Motor neuron (in vitro differentiated cells): ENCODE measurements at places on chromosomes 4 and X.

DNA sequence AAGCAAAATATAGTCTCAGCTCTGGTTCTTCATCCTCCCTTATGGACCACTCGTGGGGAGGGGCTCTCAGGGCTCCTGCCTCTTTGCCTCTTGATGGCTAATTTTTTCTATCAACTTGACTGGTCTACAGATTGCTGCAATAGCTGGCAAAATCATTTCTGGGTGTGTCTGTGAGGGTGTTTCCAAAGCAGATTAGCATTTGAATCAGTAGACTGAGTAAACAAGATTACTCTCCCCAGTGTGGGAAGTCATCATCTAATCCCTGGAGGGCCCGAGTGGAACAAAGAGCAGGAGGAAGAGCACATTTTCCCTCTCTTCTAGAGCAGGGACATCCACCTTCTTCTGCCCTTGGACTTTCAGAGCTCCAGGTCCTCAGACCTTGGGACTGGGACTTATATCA is 153.5 kb downstream of the STK32B start:
- peak; percentile 45 for ATAC-seq

DNA sequence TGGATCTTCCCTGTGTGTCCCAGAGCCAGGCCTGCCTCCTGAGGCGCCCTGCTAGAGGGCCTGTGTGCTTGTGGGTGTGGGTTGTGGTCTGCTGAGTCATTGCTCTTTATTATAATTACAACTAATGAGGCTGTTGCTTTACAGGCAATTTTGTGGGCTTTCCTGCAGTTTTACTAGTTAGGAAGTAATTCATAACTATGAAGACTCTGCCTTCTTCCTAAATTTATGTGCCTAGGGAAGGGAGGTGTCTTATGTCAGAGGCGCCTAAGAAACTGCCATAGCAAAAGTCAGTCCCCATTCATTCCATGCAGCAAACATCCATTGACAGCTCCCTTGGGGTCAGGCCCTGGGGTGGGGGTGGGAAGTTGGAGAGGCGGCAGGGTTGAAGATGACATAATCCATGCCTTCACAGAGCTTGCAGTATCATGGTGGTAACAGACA is 359.2 kb downstream of the IDS start:
- ATAC-seq, result peak; percentile 72

- ATAC-seq, result no peak
These were observed 104.8 kb upstream of the CXCL13 start for GRCh38 chr4:77500801-77501200.

GRCh38 chr4:176320976-176321361 is 1.2 kb downstream of the SPCS3 start:
- no peak for ATAC-seq

DNA sequence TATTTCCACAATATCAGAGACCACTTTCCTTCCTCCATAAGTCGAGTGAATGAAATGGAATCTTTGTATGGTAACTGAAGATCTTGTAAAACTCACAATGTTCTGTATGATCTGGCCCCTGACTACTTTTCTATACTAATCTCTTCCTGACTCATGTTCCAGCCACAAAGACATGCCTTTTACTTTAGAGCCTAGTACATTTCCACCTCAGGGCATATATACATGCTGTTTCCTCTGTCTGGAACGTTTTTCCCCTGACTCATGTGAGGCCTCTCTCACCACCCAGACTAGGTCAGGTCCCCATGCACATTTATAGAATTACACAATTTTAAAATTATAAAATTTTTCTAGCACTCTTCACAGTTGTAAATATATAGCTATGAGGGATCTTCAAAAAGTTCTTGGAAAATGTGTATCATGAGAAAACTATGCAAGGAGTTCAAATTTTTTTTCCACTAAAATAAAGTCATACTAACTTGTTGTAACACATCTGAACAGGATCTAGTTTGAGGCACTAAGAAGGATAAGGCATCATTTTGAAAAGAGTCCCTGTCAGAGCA is 208.8 kb downstream of the SH2D1A start:
- ATAC-seq, result no peak

GRCh38 chr4:98771959-98772632 is 113.7 kb upstream of the TSPAN5 start:
- ATAC-seq, result peak; percentile 84

DNA sequence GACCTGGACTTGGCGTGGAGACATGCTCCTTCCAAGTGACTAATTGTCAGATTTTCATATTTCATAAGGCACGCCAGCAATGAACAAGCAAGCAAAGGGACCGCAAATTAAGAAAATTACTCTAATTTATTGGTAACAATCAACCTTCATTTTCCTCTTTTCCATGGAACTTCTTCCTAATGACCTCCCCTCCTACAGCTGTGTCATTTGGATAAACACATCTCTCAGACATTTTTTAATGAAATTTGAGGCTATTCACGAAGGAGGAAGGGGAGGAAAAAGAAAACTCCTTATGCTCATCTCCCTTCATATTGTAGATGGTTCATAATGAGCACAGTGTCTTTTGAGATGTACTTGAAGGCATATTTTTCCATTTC is 38.6 kb upstream of the TLR3 start:
- ATAC-seq, result no peak

DNA sequence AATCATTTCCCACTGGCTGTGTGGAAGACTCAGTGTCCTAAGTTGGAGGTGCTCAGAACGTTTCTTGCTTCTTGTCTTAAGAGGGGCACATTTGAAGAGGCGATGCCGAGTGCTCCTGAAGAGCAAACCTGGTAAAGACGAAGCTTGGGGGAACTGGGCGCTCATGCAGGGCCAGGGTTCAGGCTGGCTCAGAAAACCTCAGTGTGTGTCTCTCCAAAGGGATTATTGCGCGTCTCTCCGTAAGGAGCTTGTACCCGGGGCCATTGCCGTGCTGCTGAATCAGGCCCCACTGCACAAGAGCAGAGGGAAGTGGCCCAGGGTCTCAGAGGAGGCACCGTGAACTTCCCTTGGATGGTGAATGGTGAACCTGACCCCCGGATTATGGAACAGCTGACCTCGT is 44.4 kb downstream of the PSAPL1 start:
- ATAC-seq, result no peak

- ATAC-seq, result no peak
These were observed 57.3 kb upstream of the WDR19 start for GRCh38 chr4:39124885-39125599.

DNA sequence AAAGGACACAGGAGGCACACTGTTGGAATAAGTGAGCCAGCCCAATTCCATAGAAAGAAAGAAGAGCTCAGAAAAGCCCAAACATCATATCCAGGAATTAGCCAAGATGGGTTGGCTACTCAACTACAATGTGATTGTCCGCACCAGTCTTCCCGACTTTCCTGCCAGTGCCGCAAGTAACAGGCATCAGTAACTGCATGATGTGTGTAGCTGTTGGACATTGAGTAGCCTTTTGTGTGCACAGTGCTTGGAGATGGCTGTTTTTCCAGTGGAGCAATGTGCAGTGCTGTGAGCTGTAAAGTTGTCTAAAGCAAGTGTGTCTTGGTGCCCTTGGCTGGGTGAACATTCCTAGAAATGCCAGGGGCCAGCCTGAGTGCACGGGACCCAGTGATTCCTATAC is 29.2 kb upstream of the FAM193A start:
- no peak for ATAC-seq

- ATAC-seq, result peak; percentile 55
These were observed 72.0 kb downstream of the TMEM144 start for GRCh38 chr4:158282252-158282651.

DNA sequence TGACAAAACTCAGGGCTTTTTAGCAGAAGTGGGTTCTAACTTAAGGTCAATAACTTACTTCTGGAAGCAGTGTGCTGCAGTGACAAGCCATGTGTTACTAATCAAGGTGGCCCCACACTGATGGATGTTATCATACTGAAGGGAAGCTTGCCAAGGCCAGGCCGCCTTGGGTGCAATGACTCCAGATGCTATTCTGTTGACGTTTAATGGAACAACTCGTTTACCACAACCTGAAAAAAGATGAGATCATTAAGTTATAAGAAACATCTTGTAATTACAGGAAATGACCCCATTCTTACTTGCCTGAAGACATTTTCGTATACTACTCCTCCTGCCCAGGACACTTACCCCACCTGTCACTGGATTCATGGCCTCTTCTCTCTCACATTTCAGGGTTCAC is 38.9 kb upstream of the TMPRSS11D start:
- ATAC-seq, result peak; percentile 42

DNA sequence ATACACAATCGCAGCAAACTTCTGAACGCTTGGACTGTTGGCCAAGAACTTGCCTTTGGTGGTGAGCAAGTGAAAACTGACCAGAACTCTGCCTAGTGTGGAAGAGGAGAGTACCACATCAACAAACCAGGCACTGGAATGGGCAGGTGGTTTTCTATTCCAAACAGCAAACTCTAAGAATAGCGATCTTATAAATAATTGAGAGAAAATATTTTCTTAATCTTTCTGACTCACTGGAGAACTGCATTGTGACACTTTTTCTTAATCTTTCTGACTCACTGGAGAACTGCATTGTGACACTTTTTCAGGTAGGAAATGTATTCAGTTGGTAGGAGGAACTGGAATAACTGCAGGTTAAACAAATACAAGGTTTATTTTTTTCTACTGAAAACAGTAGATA is 57.0 kb upstream of the SORBS2 start:
- no peak for ATAC-seq

DNA sequence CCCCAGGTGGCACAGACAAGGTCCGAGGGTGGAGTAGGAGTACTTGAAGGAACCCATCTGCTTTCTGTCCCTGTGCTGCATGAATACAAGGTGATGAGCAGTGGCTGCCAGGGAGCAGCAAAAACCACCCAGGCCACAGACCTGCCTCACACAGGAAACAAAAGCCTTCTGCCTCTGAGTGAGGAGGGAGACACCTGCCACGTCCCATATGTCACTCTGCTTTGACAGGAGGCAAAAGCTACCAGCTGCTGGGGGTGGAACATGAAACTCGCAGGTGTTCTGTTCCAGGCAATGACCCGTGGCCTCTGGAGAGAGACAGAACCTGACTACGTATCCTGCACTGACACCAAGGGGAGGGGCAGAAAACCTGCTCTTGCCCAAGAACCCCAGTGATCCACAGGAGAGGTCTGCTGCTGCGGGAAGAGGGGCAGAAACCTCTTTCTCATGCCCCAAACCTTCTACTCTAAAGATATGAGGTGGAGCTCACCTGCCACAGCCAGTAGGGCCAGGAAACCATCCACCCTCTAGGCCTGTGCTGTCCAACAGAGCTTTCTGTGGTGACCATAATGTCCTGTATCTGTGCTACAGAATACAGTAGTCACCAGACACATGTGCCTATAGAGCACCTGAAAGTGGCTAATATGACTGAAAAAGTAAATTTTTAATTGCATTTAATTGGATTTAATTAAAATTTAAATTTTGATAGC is 172.9 kb downstream of the PRDM5 start:
- no peak for ATAC-seq

GRCh38 chr4:113781439-113782040 is 20.0 kb upstream of the CAMK2D start:
- peak; percentile 38 for ATAC-seq

- peak; percentile 77 for ATAC-seq
These were observed 689 bp downstream of the NR0B1 start for GRCh38 chrX:30308263-30309138.

- peak; percentile 9 for ATAC-seq
These were observed 61.1 kb downstream of the KCNIP4 start for GRCh38 chr4:21887481-21887880.

- ATAC-seq, result no peak
These were observed 17.7 kb upstream of the PLXNB3 start for GRCh38 chrX:153746359-153746758.

- ATAC-seq, result no peak
These were observed 378.6 kb upstream of the EPHA5 start for GRCh38 chr4:66048861-66049260.

DNA sequence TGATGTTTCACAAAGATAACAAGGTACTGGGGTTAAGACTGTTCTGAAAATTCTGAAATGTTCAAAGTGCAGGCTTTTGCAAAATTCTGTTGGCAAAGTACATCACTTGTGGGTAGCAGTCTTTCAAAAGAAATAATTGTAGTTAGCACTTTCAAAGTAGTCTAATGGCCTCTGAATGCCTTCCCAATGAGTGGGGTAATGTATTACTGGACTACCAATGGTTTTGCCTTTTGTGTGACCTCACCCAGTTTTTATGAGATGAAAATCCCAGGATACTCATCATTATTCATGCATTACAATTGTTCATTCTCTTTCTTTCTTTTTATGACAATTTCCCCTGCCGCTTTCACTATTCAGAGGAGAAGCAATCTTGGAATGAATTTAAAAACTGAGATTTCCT is 686.1 kb downstream of the GLUD2 start:
- ATAC-seq, result no peak

GRCh38 chrX:54423161-54423888 is 16.9 kb upstream of the TSR2 start:
- ATAC-seq, result no peak

DNA sequence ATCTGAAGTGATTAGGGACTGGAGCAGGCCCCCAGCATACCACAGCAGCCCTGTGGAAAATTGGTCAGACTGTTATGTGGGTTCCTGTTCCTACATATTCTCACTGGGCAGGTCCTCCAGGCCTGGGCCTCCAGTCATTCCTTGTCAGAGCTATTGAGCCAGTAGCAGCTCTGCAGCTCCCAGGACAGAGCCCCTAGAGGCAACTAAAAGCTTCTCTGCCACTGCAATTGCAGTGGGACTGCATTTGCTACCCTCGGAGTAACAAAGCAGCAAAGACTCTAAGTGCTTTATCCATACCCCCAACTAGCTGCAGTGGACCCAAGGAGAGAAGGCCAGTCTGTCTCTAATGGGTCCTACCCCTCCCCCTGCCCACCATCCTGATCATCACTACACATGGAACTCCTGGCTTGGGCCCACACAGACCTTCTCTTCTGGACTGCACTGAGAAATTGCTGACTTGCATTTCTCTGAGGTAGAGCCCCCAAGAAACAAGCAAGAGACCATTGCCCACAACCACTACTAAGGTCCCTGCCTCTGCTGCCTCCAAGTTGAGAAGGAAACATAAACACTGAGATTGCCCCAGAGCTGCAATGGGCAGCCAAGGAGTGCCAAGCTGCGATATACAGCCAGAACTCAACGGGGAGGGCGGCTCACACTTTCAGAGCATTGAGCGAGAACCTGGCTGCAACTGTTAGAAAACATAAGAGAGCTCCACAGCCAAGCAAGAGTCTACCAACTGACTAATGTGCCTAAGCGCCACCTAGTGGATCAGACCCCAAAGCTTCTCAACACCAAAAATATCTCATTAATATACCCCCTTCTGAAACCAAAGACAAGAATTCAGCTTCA is 738.7 kb upstream of the NDST4 start:
- ATAC-seq, result no peak

DNA sequence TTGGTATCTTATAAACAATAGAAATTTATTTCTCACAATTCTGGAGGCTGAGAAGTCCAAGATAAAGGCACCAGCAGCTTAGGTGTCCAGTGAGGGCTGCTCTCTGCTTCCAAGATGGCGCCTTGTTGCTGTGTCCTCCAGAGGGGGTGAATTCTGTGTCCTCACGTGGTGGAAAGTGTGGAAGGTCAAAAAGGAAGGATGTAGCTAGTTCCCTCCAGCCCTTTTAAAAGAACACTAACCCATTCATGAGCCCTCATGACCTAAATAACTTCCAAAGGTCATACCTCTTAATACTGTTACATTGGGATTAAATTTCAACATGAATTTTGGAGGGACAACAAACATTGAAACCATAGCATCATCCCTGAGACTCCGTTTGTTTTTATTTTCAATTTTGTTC is 48.8 kb downstream of the ZNF81 start:
- no peak for ATAC-seq

- ATAC-seq, result peak; percentile 48
These were observed 30.9 kb downstream of the RNF150 start for GRCh38 chr4:141102367-141102766.

GRCh38 chr4:11495291-11495690 is 66.6 kb upstream of the HS3ST1 start:
- ATAC-seq, result no peak

- no peak for ATAC-seq
These were observed 12.8 kb downstream of the MECP2 start for GRCh38 chrX:154084449-154085300.
